ENCODE measurements at places on chromosomes 1 and 21. TPM values are rescaled to one million over a fixed set of nuclear protein-coding genes. Genes with fewer than 3 reads are reported as not detected.

DNA sequence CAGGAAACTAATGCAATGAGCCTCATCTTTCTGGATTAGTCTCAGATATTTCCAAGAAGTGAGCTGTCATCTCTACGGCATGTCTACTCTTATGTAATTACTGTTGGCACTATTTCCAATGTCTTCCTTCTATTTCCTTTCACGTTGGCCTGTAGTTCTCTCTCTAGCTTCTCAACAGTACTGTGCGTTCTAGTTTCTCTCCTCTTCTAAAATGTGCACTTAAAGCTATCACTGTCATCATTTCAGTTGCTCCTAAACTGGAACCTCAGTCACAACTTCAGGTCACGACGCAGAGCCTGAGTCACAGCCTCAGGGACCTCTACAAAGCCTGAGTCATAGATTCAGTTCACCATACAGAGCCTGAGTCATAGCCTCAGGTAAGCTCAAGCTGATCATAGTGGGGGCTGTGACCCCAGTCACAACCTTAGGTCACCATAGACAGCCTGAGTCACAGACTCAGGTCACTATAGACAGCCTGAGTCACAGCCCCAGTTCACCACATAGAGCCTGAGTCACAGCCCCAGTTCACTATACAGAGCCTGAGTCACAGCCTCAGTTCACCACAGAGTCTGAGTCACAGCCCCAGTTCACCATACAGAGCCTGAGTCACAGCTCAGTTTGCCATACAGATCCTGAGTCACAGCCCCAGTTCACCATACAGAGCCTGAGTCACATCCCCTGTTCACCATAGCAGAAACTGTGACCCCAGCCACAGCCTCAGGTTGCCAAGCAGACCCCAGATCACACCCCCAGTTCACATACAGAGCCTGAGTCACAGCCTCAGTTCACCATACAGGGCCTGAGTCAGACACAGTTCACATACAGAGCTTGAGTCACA is 13.0 kb downstream of the WNT9A start:
- DNase-seq, result peak; percentile 83

DNA sequence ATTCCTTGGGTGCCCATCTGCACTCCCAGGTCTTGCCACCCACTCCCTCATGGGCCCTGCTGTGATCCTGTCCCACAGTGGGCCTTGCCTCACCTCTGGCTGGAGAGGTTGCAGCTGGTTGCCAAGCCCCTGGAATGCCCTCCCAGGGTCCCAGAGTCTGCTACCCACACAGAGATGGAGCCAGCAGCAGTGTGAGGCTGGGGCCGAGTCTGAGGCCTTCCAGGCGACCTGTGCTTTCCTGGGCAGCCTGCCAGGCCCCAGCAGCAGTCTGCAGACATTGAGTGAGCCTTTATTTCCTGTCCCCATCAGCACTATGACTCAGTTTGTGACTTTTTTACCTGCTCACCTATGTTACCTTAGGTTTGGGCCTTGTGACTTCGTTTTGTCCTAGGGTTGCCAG is 25.0 kb upstream of the TSPAN2 start:
- DNase-seq, result peak; percentile 34

GRCh38 chr1:89391686-89392085 is 27.8 kb downstream of the GBP6 start:
- no peak for DNase-seq

DNA sequence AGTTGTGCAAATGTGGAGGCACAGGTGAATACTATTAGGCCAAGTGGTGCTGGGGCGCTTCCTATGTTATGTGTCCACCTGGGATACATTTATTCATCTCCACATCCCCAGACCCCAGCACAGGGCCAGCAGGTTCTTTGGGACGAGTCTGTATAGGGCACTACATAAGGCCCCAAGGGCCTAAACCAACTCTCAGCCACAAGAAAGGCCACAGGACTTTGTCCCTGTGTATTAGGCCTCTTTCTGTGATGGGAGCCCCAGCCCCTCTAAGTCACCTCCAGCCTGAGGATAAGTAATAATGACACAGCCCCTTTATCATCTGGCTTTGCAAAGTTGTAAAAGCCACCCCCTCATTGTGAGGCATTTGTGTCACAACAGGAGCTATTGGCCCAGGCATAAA is 79.2 kb upstream of the CD1D start:
- no peak for DNase-seq

GRCh38 chr1:215292932-215293331 is 210.4 kb downstream of the KCNK2 start:
- no peak for DNase-seq

DNA sequence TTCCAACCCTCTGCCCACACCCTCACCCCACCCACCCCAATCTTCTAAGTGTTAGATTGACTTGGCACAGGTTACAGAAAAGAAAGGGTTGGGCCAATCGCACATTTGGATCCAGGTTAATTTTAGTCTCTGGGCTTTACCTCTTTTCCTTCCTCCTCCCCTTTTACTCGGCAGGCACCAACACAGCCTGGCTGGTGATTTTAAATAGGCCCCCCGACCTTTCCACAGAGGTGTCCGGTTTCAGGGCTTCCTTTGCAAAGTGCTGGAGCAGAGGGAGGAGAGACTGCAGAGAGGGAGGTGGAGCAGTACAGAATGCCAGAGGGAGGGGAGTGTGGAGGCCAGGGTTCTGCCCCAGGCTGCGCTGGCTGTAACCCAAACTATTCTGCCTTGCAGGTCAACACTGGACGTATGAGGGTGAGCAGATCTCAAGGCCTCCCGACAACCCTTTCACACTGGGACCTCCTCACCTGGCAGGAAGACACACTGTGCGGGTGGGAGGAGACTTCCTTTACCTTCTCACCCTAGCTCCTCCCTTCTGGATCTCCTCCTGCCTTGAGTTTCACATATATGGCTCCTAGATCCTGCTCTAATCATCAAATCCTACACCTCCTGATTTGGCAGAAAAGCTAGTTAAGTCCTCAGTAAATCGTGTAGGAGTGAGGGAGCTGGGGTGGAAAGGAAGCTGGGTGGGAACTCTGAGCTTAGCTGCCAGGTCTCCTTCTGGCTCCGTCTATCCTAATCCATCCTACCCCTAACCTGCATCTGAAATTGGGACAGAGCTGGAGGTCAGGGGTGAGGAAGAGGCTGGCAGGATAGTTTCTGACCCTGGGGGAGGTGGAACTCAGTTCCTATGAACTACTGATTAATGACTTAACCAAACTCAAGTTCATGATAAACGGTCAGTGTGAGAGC is 2.4 kb downstream of the CA14 start:
- DNase-seq, result no peak

DNA sequence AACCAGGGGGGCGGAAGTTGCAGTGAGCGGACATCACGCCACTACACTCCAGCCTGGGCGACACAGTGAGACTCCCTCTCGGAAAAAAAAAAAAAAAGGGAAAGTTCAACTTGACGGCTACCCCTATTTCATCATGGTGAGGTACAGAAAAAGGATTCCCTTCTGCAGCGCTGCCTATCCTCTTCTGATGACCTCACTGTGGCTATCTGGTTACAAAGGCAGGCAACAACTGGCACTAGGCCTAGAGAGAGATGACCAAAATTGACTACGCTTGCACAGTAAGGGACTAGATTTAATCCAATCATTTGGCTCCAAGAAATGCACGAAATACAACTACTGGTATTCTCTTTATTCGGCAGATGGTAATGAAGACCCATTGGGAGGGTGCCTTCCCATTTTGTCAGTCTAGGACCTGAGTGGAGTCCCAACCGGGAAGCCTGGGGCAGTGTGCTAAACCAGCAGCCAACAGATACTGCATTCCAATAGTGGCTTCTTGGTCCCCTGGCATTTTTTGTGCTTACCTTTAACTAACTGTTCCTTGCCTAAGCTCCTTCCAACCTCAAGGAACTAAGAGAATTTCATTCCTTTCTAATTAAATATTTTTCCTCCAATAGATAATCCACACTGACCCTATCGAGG is 36.6 kb downstream of the ITPKB start:
- peak; percentile 60 for DNase-seq

DNA sequence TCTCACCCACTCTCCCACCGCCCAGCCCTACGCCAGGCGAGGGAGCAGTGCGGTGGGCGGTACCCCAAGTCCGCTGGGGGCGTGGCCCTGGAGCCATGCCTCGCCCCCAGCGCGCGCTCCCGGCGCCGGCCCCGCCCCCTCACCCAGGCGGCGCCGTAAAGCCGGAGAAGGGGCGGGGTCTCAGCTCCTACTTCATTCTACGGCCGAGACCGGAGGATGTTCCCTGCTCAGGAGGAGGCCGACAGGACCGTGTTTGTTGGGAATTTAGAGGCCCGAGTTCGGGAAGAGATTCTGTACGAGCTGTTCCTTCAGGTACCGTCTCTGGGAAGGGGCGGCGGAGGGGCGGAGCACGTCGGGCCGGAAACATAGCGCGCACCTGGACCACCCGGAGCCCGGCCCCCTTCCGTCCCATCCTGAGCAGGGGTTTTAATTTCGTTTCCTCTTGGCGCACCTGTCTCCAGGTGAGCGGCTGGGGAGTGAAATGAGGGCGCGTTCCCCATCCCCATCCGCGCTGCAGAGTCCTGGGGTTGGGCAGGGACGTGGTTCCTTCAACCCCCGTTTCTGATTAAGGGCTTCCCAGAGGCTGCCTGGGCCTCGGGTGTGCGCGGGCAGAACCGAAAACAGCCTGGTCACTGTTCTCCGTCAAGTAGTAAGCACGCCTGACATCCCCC is at the start of gene RBM11:
RBM11 (plus strand) TSS at position 187 of the 671 bp plus-strand sequence; CDS start at position 217, 30 bp downstream.
- DNase-seq, result peak; percentile 69

DNA sequence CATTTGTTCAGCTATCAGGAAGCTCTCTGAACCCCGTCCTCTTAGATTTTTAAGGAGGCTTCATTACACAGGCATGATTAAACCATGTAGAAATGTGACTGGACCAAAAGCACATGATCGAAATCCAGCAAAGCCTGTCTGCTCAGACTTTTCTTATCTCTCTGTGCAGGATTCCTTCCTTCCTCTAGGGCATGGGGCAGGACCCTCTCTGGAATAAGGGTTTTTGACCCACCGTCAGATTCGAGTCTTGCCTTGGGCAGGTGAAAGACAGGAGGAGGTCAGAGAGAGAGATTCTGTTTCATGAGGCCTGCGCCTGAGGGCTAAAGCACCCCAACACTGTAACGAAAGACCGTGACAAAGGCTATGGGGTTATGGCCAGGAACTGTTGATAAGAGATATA is 136.8 kb downstream of the RHOU start:
- no peak for DNase-seq

- DNase-seq, result no peak
Observed at GRCh38 chr1:118911571-118911970, 76.6 kb downstream of the TBX15 start.

DNA sequence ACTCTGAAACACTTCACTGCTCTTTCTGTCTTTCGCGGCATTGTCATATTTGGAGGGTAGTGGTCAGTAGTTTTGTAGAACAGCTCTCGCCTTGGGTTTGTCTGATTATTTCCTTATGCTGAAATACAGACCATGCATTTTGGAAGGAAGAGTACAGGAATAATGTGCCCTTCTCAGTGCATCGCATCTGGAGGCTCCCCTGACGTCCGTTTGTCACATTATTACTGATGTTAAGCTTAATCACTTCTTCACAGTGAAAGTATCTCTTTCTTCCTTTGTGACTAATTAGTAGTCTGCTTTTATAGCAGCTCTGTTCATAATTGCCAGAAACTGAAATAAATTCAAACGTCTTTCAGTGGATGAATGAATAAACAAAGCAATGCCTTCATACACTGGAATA is 85.7 kb upstream of the CXADR start:
- DNase-seq, result no peak

- no peak for DNase-seq
Observed at GRCh38 chr1:204465546-204466415, 28.8 kb downstream of the PIK3C2B start.

- DNase-seq, result no peak
Observed at GRCh38 chr1:248158758-248159157, 13.8 kb downstream of the OR2M5 start.

- DNase-seq, result peak; percentile 20
Observed at GRCh38 chr1:48026275-48026674, 29.1 kb upstream of the TRABD2B start.

GRCh38 chr1:160953030-160953429 is 1.6 kb downstream of the ITLN2 start:
- no peak for DNase-seq

GRCh38 chr1:247332623-247333361 is 1.1 kb upstream of the ZNF496 start:
- peak; percentile 35 for DNase-seq

GRCh38 chr1:38293567-38293966 is 247.0 kb upstream of the POU3F1 start:
- no peak for DNase-seq

GRCh38 chr1:63189677-63190076 is 132.7 kb upstream of the FOXD3 start:
- no peak for DNase-seq

DNA sequence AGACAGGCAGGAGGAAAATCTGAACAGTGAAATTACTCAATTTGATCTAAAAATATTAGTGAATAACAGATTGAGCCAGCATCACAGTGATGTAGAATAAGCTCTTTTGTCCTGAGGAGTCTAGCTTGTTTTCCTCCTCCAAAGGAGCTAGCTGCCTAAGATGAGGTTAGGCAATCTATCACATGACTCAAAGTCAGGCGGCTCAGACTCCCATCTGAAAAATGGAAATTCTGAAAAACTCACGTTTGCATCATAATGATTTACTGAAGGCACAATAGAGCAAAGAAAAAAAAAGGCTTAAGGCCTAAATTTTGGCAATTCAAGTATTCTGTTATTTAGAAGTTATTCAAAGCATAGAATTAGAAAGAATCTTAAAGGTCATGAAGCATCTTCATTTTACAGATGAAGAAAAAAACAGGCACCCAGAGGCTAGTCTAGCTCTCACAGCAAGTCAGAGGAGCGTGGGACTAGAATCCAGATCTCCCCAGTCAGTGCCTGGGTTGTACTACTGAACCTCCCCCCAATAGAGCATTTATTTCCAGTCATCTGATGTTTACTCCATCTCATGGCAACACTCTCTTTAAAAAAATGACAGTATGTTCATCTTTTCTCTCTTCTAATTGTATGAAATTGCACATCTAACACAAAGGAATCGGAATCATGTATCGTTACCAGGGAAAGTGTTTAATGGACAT is 62.5 kb upstream of the ATF3 start:
- DNase-seq, result no peak

DNA sequence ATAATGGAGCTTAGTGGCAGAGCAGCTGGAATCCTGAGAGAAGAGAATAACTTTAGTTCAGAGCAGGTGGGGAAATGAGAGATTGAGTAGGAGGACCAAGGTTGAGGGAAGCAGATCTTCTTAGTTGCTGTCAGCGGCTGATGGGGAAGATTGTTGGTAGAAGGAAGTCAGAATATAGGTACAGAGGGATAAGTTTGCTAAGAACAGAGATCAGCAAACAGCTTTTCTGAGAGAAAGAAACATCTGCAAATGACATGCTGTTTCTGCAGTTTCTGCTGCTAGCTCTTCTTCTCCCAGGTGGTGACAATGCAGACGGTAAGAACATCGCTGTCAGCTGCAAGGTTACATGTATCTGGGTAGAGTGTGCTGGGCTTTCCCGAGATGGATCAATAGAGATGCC is at the start of gene CD1C:
CD1C (plus strand) TSS at position 113 of the 400 bp plus-strand sequence; CDS start at position 255, 142 bp downstream.
- no peak for DNase-seq

Gene INAVA
- not detected for total RNA-seq

Gene CYP4B1
- not detected for total RNA-seq

Gene CENPS
- total RNA-seq, result 15.0 TPM

Gene CD1B
- not detected for total RNA-seq

Gene NUP210L
- total RNA-seq, result not detected

Gene SHC1
- 140 TPM for total RNA-seq

Gene FAM3B
- total RNA-seq, result not detected
